ENCODE measurements at places on chromosomes 12 and 14.

DNA sequence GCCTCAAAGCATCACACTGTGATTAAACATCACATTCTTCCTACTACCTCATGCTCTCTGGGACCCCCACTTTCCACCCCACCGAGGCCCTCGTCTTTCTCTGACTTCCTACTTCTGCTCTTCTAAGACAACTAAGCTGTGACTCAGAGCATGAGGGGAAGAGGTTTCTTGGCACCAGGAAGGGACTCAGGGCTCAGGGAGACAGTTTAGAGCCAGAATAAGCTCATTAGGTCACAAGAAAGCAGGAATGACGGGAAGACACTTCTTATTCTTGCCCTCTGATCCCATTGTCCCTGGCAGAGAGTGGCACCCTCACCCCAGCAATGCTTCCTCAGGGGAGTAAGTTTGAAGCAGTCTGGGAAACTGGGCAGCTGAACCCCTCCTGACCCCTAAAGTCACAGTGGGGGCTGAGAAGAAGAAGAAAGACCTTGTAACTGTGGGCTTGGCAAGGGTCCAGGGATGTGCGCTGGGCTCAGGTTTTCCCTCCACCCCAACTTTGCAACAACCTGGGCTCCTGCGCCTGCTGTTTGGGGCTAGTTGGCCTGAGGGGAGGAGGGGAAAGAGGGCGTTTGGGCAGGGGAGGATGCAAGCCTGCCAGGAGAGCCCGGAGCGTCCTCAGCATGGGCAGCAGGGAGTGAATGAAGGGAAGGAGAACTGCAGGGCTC, 64.6 kb upstream of the ACTN1 start:
- no peak for DNase-seq

GRCh38 chr14:26925876-26926584, 328.2 kb upstream of the NOVA1 start:
- no peak for DNase-seq

GRCh38 chr12:94732367-94732990, 82.1 kb upstream of the TMCC3 start:
- no peak for DNase-seq

GRCh38 chr14:78286210-78286609, 116.0 kb downstream of the NRXN3 start:
- DNase-seq: no peak

GRCh38 chr12:51672334-51672733, 81.3 kb downstream of the SCN8A start:
- DNase-seq: no peak

DNA sequence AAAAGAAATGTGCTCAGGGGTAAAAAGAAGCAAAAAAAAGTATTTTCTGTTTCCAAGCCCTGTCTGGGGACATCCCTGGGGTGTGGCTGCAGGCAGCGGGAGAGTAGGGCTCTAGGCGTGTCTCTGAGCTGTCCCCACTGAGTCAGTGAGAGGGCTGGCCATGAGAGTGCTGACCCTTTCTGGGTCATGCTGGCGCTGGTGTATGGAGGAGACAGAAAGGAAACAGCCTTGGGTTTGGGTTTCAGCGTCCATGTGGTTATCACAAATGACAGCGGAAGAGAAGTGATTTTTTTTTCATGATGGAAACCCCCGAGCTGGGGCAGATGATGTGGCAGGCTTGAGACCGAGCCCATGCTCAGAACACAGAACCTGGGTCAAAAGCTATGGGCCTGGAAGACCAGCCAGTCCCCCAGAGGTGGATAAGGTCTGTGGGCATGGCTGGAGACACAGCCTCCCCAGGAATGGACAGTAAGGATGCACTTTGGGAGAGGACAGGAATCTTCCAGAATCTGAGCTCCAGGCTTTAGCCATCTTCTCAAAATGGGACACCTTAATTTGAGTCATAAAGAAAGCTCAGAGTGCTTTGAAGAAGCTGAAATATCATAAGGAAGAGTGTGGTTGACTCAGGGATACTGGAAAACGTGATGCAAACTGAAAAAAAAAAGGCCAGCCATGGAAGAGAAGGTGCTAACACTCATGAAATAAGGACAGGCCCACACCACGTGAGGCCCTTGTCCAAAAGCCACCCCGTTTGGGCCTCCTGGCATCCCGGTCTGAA, 36.2 kb downstream of the SYNE3 start:
- DNase-seq: no peak

DNA sequence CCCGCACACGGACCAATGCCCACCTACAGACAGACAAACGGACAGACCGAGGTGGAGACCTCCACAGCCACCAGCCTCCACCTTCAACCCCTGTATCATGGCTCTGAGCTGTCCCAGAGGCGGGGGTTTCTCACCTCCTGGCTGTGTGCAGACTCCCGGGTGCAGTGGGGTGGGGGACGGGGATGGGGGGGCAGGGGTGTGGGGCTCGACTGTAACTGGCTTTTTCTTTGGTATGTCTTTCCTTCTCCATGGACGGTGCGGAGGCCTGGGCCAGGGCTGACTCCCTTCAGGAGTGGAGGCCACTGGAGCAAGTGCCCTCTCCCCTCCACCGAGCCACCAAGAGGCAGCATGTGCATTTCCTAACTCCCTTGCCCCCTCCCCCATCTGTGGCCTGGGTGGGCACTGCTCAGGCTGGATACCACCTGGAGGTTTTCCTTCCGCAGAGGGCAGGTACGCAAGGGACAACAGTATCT, 122.6 kb downstream of the ESRRB start:
- DNase-seq: no peak

DNA sequence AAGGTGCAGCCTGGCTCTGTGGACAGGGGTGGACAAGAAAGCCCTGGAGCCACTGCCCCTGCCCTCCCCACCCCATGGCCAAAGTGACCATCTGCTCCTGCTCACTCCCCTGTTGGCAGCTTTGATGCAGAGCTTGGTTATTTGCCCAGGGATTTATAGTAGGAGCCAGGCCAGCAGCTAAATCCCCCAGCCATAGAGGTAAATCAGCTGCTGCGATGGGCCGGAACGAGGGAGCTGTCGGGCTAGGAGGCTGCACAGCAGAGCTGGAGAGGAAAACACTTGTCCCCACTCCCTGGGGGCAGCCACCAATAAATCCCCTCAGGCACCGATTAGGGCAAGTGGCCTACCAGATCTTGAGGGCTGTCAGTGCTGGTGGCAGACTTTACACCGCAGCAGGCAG, 26.0 kb downstream of the SMUG1 start:
- no peak for DNase-seq

GRCh38 chr12:130527239-130527638, 188.9 kb downstream of the RIMBP2 start:
- no peak for DNase-seq

DNA sequence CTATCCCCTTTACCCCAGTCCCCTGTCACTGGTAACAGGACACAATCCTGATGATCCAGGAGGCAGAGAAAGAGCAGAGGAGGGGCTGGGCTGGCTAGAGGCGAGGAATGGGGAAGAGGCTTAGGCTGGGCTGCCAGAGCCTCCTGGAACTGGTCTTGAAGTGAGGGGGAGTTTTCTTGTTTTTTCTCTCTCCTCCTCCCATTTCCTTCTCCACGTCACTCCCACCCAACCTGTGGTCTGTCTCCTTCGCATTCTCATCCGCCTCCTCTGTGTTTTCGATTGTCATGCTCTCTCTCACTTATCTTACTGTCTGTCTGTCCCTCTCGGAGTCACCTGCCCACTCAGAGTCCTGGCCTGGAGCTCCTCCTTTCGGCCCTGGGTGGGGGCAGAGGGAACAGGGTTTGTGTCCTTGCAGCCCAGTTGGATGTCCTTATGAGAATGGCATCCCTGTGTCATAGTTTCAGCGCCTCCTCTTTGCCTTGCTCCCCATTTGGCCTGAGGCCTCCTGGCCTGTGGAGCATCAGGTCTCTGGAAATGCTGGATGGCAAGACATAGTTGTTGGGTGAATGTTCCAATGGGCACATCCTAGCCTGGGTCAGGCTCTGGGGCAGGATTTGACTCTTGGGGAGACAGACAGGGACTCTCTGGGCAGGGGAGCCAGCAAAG, 3.4 kb upstream of the KRT80 start:
- DNase-seq: no peak

DNA sequence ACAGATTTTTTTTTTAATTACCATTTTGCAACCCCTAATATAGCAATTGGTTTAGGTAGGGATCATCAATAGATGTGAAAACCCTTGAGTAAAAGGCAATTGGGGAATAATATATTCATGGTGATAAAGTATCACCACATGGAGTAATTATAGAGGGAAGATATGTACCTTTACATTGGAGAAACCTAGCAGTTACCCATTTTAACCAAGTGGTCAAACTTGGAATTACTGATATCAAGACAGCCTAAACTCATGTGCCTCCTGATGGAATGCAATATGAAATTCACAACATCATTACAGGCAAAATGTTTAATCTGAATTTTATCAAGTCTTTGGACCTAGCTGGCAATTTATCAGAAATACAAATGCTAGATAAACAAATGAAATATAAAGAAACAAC, 6.7 kb upstream of the SLC10A1 start:
- DNase-seq: no peak

- no peak for DNase-seq
Observed at GRCh38 chr14:83041224-83041623, 1507.6 kb upstream of the SEL1L start.

DNA sequence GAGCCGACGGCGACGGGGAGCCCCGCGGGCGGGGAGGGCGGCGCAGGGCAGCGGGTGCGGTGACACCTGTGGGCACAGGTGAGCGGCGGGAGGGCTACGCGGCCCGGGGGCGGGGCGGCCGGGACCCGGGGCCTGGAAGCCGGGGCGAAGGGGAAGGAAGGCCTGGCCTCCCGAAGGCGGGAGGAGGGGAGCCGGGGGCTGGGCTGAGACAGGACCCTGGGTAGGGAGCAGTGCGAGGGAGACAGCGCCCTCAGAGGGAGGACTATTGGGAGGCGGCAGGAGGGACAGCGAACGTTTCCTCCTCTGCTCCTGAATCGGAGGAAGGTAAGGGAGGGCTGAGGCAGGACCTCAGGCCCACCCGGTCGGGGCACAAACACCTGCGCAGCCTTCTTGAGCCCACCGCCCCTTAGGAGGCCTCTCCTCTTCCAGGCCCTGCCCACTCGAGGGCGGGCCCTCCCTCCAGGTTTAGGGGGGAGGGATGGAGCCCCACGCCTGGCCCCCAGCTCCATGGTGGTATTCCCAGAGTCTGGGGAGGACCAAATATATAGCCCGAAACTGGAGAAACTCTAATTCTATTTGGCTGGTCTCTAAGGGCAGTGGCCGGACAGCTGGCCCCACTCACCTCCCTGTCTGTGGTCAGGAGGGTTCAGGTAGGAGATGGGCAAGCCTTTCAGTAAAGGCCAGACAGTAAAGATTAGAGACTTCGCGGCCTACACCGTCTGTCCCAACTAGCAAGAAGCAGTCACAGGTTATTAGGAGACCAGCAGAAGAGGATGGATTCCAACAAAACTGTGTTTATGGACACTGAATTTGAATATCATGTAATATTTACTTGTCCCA, 509 bp downstream of the PLEKHG6 start:
- DNase-seq: no peak

DNA sequence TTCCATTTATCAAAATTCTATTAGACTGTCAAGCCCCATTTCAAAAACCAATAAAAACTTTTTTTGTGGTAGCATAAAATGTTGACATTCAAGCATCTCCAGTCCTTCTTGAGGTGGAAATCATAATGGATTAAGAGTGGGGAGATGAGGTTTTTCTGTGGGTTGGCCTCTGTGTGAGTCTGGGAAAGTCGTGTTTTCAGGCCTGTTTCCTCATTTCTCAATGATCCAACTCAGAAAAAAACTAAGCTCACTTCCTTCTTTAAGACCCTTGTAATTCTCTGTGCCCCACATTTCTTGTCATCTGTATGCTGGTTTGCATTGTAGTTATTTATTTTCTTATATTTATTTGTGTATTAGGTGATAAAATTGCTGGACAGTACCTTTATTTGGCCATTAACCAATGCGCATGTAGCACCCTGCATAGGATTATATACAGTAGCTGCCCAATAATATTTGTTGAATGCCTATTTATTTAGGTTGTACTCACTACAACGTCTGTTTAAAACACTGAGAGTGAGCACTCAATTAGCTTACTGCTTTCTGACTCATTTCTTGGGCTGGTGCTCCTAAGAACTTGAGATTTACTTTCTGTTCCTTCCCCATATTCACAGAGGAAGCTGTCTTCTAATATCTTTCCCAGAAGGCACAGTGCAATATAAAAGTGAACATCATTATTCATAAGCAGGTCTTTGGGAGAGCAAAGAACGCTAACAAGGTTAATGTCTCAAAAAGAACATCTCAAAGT, 121.9 kb downstream of the DNAI7 start:
- DNase-seq: no peak

GRCh38 chr12:106918746-106919145, 37.0 kb upstream of the TMEM263 start:
- DNase-seq: no peak

GRCh38 chr12:104648756-104649155, 192.0 kb downstream of the CHST11 start:
- DNase-seq: no peak

DNA sequence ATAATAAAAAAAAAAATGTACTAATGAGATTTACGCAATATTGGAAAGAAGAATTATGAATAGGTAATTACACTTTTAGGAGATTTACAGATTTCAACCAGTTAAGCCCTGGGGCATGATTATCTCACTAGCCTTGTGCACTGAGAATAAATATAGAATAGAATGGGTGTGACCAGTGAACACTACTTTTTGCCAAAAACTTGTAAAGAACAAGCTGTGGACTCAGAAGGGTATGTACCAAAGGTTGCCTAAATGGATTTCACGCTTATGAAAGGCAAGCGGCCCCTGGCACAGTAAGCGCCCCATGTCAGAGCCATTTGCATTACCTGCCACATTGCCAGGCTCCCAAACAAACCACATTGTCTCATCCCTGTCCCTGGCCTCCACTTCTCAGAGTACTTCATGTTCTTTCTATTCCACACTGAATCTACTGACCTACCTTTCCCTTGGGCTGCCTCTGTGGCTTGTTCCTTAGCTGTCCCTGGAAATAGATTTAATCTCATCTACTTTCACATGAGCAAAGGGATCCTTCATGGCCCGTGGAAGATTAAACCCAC, 170.6 kb upstream of the DIO2 start:
- no peak for DNase-seq

- no peak for DNase-seq
Observed at GRCh38 chr12:94150240-94151121, 2.1 kb downstream of the PLXNC1 start.

GRCh38 chr14:91416744-91417119, 888 bp downstream of the CCDC88C start:
- no peak for DNase-seq

DNA sequence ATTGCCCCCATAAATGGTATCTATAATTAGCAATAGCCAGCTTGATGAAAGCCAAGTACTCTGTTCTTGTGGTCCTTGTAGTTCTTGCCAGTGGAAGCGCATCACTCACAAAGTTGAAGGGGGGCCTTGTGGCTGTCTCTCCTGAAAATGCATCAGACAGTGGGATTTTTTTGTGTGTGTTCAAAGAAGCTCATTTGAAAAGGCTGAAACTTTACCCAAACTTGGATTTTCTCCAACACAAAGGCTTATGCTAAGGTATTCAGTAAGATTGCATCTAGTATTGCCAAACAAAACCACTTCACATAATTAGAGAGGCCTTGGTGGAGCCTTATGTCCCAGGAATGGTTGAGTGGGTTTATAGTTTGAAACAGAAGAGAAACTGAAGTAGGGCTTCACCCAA, 216.7 kb upstream of the TMTC1 start:
- DNase-seq: no peak
